Germinal center (tissue), 1 donor: ENCODE measurements at places on chromosomes 5 and 9.

DNA sequence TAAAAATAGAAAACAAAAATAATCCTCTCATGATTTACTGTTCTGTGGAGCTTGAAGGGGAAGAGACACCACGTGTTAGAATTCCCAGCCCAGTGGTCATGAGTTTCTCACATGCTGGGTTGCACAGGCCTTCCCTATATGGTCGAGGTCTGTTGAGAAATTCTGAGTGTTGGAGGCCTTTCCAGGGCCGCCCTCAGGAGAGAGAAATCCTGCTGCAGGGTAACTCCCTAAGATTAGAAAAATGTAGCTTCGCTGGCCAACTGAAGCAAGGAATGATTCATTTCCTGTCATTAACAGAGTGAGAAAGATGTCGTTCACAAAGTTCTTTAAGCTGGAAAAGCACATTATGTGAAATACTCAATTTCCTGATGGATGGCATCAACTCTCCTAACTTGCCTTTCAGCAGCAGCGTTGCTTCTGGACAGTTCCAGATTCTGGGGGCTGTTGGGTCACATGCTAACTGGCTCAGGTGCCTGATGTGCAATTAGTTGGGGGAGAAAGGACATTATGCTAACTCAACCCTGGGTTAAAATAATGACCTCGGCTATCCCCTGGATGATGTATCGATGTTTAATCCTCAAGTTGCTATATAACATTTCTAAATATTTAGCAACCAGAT is 104.8 kb upstream of the CD180 start:
- DNase-seq, result no peak

GRCh38 chr9:134360897-134361296 is 34.6 kb downstream of the RXRA start:
- no peak for DNase-seq

DNA sequence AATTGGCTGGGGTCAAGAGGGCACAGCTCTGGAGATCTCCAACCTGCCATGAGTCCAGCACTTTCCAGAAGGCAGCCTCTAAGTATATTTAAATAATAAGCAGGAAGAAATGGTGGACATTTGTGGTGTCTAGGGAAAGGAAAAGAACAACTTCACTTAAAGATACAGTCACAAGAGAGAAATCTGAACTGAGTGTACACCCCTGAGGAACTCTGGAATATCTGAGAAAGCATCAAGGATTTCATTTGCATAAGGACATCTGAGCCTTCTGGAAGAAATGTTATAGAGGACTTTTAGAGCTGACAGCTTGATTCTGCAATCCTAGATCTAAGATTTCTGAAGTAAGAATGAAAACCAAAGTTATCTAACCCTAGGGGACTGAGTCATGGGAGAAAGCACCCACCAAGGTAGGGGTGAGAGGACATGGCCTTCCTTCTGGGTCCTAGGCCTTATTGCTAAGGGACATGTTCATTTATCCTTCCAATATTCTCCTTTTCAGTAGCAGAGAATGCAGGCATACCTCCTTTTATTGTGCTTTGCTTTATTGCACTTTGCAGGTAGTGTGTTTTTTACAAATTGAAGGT is 253.4 kb upstream of the SLC24A2 start:
- no peak for DNase-seq

DNA sequence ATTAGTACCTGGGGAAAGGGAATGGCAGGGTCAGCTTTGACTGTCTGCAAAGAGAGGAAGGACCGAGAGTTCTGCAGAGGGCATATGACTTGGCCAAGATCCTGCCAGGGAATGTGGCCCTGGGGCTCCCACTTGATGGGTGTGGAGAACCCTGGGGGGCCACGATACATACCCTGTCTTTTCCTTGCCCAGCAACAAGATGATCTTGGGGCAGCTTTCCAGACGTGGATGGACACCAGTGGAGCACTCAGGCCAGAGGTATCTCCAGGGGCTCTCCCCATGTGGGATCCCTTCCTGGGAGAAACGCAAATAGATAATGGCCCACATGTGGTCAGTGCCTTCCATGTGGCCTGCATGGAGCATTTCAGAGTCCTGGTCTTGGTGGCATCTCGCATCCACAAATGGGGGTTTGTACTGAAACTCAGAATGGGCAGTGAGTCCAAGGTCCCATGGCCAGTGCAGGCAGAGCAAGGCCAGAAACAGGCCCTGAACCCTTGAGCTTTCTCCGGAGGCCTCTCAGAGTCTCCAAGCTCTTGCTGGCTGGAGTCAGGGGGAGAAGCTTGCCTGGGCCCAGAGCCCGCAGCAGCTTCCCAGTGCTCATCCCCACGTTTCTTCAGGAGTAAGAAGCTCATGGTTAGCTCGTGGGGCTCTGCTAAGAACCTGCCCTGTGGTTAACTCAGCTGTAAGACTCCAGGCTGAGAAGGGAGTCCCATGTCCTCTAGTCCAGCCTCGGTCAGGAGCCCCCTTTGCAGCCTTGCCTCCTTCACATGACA is 18.3 kb upstream of the ORM1 start:
- DNase-seq, result no peak

DNA sequence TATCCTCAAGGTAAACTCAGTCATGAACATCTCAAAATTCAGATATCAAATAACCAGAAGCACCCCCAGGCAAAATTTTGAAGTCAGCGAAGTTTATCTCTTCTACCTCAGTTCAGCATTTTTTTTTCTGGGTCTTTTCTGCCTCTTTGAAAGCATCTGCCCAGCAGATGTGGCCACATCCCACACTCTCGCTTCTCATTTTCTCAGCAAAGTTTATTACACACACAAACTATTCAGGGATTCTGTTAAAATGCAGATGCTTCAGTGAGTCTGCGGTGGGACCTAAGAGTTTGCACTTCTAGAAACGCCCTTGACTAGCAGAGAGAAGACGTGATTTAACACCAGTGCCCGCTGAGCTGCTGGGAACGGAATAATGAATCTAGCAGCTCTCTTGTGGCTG is 19.3 kb downstream of the RASEF start:
- DNase-seq, result no peak

DNA sequence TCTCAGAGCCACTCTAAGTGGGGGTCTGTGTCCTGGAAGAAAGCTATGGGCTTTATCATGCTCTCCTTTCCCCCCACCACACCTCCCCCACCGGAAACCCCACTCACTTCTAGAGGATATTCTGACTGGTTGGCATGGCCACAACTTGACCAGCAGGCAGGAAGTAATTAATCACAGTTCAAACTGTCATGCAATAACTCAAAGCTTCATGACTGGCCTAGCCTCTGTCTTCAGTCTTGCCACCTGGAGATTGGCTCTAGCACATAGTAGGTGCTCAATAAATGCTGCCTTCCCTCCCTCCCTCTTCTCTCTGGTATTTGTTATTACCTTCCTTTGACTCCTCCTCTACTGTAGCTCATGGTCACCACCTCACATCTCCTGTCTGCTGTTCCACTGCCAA is 124.7 kb downstream of the GABBR2 start:
- DNase-seq, result no peak
